Activated CD8-positive, alpha-beta memory T cell treated with anti-CD3 and anti-CD28 coated beads for 4 hours (primary cell): ENCODE measurements at places on chromosomes 1 and 21.

DNA sequence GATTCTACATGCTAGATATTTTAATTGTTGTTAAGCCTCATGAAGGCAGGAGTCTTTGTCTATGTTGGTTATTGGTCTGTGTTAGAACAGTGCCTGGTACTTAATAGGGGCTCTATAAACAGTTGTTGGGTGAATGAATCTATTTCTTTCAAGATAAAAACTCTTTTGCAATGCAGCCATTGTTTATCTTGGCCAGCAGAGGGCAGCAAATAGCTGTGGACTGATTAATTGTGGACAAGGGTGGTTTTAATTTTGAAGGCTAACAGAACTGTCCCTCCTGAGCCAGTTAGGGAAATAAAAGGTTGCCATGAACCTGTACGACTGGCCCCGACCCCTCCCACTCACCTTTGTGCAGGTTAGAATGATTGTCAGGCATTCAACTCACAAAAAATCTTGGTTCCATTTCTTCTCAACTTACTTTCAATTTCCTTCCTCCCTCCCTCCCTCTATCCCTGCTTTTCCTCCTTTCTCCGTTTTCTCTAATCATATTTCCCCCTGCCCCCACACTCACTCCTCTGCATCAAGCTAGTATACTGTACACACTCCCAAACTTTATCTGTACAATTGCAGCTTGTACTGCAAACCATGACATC is 66.3 kb upstream of the DIRAS3 start:
- DNase-seq: peak; percentile 27

GRCh38 chr1:198833706-198834503 is 195.1 kb downstream of the PTPRC start:
- DNase-seq: no peak

DNA sequence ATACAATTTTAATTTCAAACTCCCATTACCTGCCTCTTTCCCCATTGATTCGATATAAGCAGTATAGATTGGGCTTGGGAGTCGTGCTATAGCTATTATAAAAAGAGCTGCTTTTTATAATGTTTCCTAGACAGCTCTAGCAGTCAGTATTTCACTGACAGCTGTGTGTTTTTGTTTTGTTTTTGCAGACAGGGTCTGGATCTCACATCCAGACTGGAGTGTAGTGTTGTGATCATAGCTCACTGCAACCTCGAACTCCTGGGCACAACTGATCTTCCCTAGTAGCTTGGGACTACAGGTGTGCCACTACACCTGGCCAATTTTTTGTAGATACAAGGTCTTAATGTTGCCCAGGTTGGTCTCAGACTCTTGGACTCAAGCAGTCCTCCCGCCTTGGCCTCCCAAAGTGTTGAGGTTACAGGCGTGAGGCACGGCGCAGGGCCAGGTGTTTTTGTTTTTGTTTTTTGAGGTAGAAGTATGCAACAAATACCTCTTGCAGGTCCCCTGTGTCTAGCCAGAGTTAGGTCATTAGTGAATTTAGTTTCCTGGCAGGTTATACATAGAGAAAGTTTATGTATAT is 1.7 kb downstream of the NASP start:
- no peak for DNase-seq

GRCh38 chr1:41533016-41533730 is 48.7 kb upstream of the EDN2 start:
- no peak for DNase-seq

GRCh38 chr21:45265721-45266517 is 21.8 kb downstream of the POFUT2 start:
- no peak for DNase-seq

GRCh38 chr1:234102583-234102982 is 198.1 kb downstream of the SLC35F3 start:
- no peak for DNase-seq

- DNase-seq: no peak
Measured at GRCh38 chr1:179305450-179305849, 11.9 kb downstream of the SOAT1 start.

DNA sequence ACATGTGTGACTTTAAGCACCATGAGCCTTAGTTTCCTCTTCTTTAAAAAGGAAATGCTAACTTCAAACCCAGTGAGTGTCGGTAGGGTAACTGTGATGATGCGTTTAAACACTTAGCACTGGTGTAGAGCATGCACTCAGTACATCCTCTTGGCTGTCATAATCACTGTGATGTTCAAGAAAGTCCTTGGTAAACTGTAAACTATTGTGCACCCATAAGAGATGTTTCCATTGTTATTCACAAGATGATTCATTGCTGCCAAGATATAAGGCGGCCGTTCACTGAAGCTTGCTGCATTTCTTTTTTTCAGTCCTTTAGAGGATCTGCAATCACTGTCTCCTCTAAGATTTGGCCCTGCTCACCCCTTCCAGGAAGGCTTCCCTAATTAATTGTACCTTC is 61.8 kb upstream of the DAB1 start:
- no peak for DNase-seq

GRCh38 chr1:54728027-54728426 is 12.4 kb downstream of the TTC4 start:
- DNase-seq: no peak

- DNase-seq: no peak
Measured at GRCh38 chr1:225631021-225631663, 21.8 kb downstream of the ENAH start.

- no peak for DNase-seq
Measured at GRCh38 chr1:98384461-98385141, 276.9 kb upstream of the SNX7 start.

DNA sequence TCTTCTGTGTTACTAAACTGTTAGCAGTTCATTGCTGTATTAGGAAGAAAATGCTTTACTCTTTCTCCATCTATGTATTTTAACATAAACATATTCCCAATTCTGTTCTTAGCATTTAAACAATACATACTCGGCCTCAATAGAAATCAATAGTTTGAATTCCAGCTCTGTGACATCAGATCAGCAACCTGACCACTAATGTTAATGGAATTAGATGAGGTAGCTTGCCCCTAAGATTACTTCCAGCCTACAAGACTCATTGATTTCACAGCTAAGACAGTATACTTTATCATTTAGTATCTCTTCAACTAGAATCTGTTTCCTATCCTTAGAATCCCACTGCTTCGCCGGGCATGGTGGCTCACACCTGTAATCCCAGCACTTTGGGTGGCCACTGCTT is 38.9 kb downstream of the EPRS1 start:
- DNase-seq: no peak

- no peak for DNase-seq
Measured at GRCh38 chr1:18343581-18343980, 137.1 kb upstream of the KLHDC7A start.

DNA sequence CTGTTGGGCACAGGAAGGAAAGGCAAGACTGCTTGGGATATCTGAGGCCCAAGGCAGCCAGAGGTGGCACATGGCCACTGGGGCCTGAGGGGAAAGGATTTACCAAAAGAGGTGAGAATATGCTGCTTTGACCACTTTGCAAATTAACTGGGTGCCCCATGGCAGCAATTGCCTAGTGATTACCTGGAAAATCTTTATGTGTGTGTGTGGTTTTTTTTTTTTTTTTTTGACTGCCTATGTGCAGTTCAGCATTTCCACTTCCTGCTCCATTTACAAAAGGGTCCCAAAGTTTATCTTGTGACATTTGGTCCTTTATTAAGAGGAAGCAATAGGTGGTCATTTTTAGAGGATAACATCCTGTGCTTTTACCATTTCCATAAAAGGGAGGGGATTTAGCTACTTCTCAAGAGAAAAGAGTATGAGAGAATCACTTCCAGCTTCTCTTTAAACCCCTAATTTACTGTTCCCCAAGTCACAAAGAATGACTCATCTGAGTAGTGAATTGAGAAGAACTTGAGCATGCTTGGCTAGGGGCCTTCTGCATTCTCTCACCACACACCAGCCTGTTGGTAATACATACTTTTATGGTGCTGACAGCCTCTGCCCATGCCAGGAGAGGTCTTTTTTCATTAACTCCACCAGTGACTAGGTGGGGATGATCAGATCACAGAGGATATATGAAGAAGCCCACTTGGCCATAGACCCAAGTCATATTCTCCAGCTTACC is 52.1 kb downstream of the SYDE2 start:
- DNase-seq: no peak

GRCh38 chr21:35119501-35120047 is 70.5 kb upstream of the RUNX1 start:
- no peak for DNase-seq

DNA sequence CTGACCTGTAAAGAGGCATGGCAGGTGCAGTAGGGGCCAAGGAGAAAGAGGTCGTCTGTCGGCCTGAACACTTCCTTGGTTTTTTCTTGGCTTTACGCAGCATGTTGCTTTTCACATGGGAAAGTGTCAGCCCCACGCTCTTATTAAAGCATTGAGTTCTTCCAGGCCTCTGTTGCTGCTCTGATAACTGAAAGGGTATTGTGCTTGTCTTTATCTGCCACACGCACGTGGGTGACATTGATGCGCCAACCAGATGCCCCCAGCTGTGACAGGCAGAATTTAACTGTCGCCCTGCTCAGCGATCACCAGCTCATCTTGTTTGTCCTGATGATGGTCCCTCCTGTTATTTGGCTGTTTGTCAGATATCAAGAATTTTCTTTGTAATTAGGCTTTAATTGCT is 76.5 kb downstream of the GALNT2 start:
- no peak for DNase-seq

- no peak for DNase-seq
Measured at GRCh38 chr1:62732331-62732730, 44.1 kb upstream of the DOCK7 start.

GRCh38 chr1:110005971-110006370 is 21.4 kb downstream of the AHCYL1 start:
- DNase-seq: no peak

- DNase-seq: no peak
Measured at GRCh38 chr1:6775261-6776043, 9.8 kb upstream of the CAMTA1 start.

GRCh38 chr1:209095627-209096595 is 487.6 kb upstream of the CAMK1G start:
- no peak for DNase-seq

DNA sequence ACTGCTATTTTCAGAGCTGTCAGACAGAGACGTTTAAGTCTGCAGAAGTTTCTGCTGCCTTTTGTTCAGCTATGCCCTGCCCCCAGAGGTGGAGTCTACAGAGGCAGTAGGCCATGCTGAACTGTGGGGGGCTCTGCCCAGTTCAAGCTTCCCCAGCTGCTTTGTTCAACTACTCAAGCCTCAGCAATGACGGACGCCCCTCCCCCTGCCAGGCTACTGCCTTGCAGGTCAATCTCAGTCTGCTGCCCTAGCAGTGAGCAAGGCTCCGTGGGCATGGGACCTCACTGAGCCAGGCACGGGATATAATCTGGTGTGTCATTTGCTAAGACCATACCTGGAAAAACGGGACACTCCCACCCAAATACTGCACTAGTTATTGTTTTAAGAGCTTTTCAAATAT is 219.7 kb downstream of the BRINP3 start:
- DNase-seq: no peak

DNA sequence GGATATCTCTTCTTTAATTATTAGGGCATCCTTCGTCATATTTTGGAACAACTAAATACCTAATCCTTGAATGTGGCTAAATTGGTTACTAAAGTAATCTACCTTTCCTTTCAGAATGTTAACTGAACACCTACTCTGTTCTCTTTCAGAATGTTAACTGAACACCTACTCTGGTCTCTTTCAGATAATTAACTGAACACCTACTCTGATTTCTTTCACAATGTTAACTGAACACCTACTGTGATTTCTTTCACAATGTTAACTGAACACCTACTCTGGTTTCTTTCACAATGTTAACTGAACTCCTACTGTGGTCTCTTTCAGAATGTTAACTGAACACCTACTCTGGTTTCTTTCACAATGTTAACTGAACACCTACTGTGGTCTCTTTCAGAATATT is 21.9 kb downstream of the RAB7B start:
- no peak for DNase-seq

GRCh38 chr1:150627826-150628410 is 1.5 kb downstream of the ENSA start:
- DNase-seq: no peak

DNA sequence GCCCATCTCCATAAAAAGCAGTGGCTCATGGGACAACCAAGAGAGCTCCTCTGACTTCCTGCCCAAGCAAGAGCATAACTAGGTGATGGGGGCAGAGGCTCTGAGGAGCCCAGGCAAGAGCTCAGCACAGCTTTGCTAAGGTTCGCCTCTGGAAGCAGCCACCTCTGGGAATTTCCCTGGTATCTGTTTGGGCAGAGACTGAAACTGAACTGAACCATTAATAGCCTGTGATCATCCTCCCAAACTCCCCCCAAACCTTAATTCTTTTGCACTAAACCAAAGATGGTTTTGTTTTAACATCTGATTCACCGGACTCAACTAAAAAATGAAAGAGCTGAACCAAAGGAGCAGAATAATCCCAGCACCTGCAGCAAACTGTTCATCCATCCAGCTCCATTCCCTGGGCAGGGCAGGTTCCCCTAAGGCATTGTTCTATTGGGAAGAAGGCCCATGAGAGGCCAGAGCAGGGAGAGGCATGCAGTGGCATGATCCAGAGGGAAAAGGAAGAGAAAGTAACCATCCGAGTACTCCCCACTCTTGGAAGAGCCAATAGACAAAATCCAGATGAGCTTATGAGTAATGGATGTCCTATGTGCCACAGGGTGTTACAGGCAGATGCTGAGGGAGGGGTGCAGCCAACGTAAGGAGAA is 77.8 kb upstream of the KAZN start:
- no peak for DNase-seq

- DNase-seq: no peak
Measured at GRCh38 chr1:61138921-61139774, 56.8 kb downstream of the NFIA start.

GRCh38 chr1:50271968-50272578 is 151.2 kb downstream of the DMRTA2 start:
- no peak for DNase-seq

DNA sequence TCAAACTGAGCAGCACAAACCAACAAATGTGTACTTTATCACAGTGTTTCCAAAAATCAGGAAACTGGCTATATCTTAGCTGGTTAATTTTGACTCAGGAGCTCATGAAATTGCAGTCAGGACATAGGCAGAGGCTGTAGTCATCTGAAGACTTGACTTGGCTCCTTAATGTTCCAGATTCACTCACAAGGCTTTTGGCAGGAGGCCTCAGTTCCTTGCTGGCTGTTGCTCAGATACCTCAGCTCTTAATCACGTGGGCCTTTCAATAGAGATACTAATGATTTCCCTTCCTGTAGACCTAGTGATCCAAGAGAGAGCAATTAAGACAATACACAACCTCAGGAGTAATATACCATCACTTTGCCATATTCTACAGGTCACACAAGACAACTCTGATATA is 537.7 kb downstream of the BRINP3 start:
- DNase-seq: no peak

GRCh38 chr1:147478521-147478920 is 62.8 kb upstream of the BCL9 start:
- no peak for DNase-seq

DNA sequence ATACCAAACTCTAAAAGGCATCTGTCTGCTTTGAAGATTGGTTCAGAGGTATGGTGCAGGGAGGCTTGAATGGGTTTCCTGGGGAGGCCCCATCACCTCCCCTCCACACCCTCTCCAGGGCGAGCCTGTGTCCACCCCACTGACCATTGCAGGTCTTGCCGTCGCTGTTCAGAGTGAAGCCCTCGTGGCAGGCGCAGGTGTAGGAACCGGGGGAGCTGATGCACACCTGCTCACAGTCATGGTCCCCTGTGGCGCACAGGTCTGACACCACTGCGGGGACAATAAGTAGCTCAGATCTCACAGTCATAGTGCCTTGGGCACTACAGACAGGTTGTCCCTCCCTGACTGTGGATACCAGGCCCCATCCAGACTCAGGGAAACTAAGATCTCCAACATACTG is 6.7 kb downstream of the MATN1 start:
- no peak for DNase-seq
